ENCODE measurements at places on chromosomes 13 and 19.

- no peak for DNase-seq
These were observed 339.4 kb downstream of the TEX29 start for GRCh38 chr13:111659842-111660241.

GRCh38 chr13:41137241-41137640 is 4.6 kb upstream of the KBTBD6 start:
- no peak for DNase-seq

DNA sequence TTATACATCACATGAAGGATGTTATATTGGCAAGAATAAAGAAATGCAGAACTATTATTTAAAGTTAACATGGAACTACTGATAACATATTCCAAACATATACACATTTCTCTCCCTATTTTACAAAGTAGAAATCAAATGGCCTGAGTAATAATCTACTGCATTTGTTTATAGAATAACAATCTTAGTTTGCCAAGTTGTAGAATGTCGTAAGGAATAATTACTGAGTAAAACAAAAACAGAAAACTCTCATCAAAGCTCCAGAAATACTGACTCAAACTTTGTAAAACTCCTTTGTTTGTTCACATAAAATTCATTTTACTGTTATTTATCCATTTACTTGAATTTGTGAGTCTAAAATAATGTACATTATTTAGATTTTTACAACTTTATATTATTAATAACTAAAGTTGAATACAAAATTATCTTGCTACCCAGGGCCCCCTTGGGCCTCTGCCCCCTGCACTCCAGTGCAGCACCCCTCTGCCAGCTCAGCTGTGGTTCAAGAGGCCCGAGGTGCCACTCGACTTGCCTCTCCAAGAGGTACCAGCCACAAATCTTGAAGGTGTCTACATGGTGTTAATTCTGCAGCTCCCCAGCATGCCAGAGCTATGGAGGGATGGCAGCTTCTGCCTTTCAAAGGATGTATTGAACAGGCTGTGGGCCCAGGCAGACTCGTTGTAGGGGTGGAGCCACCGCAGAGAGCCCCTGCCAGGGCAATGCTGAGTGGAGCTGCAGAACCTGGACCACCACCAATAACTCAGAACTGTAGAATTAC is 2819.7 kb downstream of the PCDH9 start:
- DNase-seq, result no peak

- DNase-seq, result no peak
These were observed 89.4 kb upstream of the IRS2 start for GRCh38 chr13:109875746-109876145.

DNA sequence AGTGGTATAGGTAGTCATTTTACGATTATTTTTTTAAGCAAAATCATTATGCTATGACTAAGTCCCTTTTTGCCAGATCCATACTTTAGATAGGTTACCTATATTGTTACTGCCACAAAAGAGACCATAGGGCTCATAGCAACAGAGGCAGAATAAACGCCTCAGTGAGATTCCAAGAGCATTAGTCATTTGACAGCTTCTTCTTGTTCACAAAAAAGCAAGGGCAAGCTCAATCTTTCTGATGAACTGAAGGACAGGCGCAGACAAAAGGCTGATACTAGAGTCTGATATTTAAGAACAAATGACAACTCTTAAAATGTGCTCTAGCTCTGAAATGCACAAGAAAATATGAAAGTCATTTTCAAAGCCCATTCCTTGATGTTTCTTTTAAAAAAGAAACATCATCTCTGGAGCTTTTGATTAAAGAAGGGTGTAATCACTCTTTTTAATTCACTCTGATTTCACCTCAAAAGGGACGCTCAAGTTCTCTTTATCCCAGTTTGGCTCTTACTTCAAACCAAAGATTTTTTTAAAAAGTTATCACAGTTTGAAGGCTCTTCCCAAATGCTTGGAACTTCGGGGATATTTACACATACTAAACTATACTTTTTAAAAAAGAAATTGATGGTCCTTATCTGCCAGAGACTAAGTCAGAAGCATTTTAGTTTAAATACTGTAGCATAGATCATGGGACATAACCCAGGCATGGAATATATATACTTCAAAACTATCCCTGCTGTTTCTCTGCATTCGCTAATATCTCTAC is 187.2 kb downstream of the EFNB2 start:
- no peak for DNase-seq

GRCh38 chr13:59750860-59751259 is 412.9 kb downstream of the DIAPH3 start:
- DNase-seq, result no peak

DNA sequence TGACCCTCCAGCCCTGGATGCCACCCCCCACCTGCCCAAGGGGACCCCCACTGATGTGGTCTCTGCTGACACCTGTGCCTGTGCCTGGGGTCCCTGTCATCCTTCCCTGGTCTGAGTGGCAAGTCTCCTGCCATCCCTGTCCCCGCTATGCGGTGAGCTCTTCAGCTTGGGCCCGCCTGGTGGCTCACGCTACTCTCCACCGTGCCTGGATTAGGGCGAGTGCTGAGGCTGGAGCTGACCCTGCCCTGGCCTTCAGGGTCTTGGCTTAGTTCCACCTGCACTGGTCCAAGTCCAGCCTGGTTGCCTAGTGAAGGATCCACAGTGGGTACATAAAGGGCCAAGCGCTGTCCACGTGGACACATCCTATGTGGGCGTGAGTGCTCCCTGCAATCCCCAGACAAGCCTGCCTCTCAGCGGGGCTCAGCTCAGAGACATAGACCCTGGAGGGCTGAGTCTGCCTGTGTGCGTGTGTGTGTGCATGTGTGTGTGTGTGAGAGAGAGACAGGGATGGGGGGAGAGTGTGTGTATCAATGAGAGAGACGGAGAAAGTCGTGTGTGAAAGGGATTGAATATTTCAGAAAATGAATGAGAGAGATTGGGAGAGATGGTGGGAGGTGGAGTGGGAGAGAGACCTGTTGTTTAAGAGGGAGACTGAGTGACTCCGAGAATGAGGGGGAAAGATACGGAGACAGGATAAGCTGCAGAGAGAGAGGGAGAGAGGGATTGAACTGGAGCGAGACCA is 22.1 kb downstream of the WTIP start:
- no peak for DNase-seq

DNA sequence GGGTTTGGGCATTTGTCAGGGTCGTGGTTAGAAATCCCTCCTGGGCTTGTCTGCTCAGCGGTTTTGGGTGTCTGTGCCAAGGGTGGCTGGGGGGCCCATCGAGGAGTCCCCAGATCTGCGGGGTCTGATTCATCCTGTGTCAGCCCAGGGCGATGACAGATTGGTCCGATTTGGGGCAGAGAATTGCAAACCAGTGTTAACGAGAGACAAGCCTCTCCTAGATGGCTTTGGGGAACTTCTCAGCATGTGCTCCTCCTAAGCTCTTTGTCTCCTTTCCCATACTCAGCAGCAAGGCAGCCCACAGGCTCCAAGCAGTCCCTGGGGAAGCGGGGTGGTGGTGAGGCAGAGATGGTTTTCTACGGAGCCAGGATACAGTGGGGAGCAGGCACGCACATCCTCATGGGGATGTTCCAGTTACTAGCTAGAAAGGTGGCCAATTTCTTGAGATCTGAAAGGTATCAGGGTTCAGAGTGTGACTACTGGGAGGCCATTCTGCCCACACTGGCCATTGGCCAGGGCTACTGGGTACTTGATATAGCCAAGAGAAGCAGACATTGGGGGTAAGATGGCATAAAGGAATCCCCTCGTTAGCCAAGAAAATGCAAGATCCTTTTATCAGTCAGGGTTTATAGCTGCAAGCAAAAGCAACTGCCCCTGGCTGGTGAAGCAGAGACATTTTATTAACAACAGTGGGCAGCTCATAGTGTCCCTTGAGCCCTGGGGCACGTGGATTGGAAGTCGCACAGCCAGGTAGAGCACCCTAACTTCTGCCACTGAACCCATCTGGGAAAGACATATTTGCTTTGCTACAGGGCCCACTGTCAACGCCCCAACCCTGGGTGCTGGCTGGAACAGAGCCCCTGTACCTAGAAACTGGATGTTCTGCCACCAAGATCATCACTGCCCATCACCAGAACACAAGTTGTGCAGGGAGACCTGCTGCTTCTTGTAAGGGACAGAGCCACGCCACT is 63.6 kb downstream of the RGCC start:
- DNase-seq, result no peak

DNA sequence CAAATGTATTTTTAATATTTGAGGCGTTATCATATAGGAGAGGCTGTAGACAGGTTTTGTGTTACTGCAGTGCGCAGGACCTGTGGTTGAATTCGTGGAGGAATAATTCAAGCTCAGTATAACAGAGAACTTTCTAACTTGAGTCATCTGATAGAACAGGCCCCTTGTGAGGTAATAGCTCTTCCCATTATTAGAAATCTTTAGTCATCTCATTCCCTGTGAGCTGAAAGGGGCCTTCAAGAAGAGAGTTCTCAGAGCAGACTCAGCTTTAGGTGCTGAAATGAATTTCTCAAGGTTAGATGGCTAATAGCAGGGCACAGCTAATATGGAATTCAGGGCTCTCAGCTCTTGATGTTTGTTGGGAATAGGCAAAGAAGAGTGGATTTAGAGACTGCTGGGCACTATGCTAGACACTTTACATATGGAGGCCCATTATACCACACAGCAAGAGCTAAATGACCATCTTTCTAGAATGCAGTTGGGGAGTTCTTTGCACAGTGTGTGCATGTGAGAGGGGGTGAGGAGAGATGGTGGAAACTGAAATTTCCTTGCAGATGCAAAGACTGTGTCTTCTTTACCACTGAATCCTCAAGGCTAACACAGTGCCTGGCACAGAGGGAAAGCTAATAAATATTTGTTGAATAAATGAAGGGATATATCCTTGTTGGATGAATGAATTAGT is 89.5 kb downstream of the DGKH start:
- DNase-seq, result no peak

DNA sequence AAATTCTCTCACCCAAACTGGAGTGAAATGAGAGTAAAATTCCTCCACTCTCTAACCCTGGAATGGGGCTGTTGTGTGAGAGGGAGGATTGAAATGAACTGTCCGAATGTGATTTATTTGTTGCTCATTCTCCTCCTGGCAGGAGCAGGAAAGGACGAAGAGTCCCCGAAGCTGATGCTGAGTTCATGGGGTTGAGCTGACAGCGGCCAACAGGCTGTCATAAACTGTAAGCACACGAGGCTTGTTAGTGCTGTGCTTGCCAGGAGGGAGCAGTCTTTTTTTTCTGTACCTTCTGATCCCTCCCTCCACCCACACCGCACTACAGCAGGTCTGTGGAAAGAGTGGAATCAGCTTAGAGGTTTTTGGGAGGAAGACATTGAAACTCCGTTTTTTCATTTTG is 33.1 kb upstream of the ZNF331 start:
- no peak for DNase-seq

GRCh38 chr19:33278023-33278402 is 24.3 kb downstream of the CEBPA start:
- DNase-seq, result no peak

GRCh38 chr19:1041835-1042685 is 2.2 kb downstream of the ABCA7 start:
- no peak for DNase-seq

- no peak for DNase-seq
These were observed 454.7 kb upstream of the TSHZ3 start for GRCh38 chr19:31803835-31804446.

DNA sequence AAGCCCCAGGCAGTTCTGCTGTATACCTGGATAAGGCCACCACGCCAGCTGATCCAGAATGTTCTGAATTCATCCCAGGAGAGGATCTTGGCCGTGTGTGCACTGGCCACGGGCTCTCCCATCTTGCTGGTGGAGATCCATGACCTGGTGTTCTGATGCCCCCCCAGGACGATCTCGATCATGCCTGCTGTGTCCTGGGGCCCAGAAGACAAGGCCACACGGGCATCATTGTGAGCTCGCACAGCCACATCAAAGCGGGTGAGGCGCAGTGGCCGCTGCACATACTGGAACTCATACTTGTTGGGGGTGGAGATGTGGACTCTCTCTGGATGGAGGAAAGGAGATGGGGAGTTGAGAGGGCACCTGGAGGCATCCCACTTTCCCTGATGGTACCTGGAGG is 40.1 kb downstream of the F2RL3 start:
- no peak for DNase-seq

- DNase-seq, result no peak
These were observed 179.2 kb downstream of the NHLRC3 start for GRCh38 chr13:39217471-39217870.

DNA sequence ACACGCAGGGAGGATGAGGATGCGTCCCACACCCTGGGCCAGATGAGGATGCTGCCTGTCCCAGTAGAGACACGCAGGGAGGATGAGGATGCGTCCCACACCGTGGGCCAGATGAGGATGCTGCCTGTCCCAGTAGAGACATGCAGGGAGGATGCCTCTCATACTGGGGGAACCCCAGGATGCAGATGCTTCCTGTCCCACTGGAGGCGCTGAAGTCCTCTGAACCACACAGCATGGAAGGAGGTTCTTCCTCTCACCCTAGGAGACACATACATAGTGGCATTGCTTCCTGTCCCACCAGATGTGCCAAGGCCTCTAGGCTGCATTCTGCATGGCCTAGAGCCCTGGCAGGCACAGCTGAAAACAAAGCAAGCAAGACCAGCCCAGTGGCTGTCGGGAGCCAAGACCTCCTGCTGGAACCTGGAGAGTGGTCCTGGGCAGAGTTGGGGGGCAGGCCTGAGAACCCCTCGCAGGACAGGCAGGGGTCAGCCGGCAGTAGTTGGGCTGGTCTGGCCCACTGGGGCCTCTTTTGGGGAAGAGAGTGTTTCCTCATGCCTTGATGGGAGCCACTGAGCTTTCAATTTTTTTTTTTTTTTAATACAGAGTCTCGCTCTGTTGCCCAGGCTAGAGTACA is 4.3 kb downstream of the HPN start:
- no peak for DNase-seq

DNA sequence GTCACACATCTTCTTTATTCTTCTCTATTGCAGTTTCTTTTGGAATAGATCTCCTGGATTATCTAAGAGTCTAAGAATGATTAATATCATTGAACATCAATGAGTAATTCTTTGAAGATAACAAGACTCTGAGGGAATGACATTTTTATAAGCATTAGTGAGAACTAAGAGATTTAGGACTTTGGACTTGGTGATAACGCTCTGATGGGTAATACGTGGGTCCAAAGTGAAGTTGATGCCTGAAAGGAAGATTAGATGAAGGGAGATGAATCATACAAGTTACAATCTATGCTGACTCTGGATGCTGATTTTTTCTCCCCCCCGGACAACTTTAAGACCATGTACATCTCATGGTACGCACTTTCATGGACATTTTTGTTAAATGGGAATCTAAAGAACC is 364.5 kb downstream of the GPC5 start:
- no peak for DNase-seq

DNA sequence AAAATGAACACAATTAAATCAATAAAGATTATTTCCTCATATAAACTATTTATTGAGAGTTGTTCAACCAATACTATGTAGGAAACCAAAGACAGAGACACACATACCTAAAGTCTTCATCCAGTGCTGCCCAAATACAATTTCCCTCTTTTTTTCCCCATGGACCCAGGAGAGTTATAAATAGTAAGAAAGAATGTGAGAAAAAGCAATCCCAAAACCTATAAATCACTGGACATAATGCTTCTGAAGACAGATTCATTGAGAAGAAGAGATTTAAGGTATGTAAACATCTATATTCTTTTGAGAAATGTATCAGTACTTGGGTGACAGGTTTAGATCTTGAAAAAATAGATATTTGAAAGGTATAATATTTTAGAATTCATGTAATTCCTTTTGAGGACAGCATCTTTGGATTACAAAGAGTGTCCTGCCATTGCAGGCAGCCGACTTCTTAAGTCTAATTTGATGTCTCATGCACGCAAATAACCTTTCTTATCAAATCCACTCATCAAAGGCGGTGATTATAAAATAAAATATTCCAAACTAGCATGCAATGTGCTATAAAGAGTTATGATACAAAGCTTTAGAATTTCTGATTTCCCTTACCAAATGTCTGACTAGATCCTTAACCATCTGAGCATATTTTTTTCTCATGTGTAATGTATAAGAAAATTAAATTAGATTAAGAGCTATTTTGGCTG is 739.4 kb downstream of the LIG4 start:
- no peak for DNase-seq

All from NCI-H1105 (cell line).